Natural killer cell treated with Interleukin-12 subunit alpha and Interleukin-12 subunit beta and Interleukin-15 and Interleukin-18, amount 100 ng/mL, for 72 hours (primary cell): ENCODE measurements at places on chromosomes 16 and 17. TPM values are rescaled to one million over a fixed set of nuclear protein-coding genes. Genes with fewer than 3 reads are reported as not detected.

The KRT24 gene
- total RNA-seq, result not detected

- no peak for DNase-seq
These were observed 130.9 kb downstream of the GSG1L start for GRCh38 chr16:27932542-27933135.

DNA sequence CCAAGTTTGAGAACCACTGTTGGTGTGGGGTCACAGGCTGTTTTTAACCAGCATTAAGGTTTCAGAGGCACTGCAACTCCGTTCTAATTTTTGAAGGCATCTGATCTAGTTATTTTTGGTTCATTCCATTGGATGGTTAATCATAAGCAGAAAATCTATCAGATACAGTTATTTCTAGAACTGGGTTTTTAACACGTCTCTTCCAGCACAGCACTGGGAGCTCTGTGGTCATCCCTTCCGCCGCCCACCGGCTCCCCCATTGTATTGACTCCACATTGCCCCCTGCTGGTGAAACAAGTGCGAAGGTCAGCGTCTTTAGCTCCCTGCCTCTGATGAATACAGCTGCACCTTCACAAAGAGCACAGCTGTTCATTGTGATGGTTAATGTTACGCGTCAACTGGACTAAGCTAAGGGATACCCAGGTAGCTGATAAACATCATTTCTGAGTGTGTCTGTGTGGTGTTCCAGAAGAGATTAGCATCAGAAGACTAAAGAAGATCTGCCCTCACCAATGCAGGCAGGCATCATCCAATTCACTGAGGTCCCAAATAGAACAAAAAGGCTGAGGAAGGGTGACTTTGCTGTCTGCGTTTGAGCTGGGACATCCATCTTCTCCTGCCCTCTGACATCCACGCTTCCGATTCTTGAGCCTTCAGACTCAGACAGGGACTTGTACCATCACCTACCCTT is 8.5 kb downstream of the CCL18 start:
- DNase-seq, result peak; percentile 89

DNA sequence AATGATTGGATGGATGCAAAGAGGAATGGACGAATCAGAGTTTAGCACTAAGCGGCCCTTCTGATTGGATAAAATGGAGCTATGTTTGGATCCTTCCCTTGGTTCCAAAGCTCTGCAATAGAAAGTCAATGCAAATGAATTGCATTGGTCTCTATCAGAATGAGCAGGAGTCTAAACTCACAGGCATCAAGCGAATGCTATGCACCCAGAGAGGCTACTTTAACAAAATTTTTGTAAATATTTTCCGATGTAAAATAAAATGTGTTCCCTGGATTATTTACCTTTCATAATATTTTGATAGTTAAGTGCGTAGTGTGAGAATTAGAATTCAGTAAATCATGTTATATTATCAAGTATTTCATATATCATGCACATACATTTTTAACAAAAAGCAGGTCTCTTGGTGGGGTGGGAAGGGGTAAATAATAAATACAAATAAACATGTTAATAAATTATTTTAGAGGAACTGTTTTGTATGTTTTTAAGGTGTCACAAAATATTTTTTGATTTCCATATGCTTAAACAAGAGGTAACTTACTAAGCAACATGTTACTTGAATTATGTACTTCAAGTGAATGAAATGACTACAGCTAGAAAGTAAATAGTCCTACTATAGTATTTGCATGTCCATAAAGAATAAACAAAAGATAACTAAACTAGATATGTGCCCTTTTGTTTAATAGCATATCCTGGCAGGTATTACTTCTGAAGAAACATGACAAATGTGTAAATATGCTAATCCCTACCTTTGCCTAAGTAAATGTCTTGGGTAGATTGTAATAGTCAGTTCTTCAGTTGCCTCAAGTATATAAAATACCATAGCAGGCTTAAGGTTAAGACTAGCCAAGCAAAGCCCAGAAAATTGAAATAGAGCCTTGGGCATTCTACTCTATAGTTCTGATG is 4.4 kb upstream of the UNK start:
- no peak for DNase-seq

DNA sequence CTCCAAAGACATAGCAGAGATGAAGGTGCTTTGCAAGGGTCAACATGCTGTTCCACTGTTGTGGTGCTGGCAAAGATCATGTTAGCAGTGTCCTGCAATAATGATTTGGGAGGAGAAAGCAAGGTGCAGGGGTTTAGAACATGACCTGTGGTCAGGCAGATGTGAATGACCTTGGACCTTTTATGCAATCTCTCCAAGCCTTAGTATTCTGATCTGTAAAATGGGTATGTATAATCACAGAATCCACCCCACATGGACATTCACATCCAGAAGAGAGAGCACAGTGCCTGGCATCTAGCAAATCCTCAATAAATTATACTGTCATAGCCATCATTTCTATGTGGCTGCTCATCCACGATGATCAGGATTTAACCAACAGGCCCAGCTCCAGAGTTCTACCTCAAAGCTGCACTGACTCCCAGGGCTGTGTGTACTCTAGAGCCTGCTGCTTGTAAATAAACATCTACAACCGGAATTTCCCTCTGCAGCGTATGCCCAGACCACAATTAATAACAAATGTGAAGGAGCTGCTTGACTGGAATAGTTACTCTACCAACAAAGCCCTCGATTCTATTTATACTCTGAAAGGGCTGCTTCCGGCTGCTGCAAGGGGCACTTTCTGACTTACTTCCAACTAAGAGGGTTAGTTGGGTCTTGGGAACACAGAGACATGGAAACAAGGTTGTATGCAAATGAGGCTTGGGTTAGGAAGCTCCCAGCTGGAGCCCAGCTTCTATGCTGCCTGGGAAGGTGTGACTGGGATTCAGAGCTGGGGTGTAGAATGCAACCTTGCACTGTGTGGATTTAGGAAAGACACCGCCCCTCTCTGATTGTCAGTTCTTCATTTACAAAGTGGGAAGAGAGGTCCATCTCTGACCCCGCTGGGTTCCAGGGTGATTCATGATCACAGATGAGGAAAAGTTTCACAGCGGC is 265.2 kb downstream of the XYLT1 start:
- no peak for DNase-seq

- DNase-seq, result peak; percentile 94
These were observed at the start of gene USP7 for GRCh38 chr16:8963821-8964441. USP7 (minus strand) TSS chr16:8963906; CDS start chr16:8963285, 621 bp downstream.
